ENCODE measurements at places on chromosomes 11 and 22.

GRCh38 chr11:102396708-102397563 lies 49.9 kb downstream of the BIRC2 start:
- no peak for DNase-seq

GRCh38 chr22:27397036-27397953 lies 404.3 kb downstream of the MN1 start:
- no peak for DNase-seq

DNA sequence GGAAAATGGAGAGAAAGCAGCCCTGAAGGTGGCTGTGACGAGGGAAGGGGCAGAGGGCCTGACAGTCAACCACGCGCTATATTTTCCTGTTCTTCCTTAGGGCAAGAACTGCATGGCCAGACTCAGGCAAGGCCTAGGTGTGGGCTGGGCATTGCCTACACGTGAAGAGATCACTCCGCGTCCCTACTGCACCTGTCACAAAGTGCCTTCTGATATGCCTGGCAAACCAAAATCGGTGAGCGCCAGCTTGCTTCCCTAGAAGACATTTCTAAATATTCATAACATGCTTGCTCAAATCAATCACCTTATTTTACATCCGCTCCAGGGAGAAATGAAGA lies 6.3 kb downstream of the TMEM121B start:
- DNase-seq = no peak

- DNase-seq = no peak
These were observed 233.3 kb downstream of the CTTN start for GRCh38 chr11:70631624-70632047.

DNA sequence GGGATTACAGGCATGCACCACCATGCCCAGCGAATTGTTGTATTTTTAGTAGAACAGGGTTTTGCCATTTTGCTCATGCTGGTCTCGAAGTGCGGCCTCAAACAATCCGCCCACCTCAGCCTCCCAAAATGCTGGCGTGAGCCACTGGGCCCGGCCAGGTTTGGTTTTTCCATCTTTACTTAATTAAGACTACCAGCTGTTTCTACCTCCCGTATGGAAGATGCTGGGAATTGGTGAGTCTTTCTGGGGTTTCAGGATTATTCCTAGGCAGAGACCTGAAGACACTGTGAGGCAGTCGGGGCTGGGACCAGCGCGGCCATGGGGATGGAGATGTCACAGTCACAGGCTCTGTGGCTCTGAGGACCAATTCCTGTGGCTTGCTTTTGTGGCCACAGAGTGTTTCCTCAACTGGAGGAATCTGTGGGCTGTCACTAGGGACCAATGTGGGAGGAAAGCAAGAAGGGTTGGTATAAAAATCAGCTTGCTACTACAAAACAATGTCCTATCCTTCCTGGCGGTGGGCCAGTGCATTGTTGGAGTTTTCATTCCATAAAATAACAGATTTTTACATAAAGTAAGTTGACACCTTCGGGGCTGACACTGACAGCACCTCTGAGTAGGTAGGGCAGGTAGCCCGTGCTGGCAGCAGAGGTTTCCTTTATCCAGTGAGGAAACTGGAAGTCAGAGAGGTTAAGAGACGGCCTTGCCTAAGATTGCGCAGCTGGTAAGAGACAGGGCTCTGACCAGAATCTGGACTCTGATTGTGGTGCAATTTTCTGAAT lies 8.4 kb upstream of the FTH1 start:
- no peak for DNase-seq

GRCh38 chr11:92552942-92553341 lies 328.3 kb downstream of the FAT3 start:
- no peak for DNase-seq

DNA sequence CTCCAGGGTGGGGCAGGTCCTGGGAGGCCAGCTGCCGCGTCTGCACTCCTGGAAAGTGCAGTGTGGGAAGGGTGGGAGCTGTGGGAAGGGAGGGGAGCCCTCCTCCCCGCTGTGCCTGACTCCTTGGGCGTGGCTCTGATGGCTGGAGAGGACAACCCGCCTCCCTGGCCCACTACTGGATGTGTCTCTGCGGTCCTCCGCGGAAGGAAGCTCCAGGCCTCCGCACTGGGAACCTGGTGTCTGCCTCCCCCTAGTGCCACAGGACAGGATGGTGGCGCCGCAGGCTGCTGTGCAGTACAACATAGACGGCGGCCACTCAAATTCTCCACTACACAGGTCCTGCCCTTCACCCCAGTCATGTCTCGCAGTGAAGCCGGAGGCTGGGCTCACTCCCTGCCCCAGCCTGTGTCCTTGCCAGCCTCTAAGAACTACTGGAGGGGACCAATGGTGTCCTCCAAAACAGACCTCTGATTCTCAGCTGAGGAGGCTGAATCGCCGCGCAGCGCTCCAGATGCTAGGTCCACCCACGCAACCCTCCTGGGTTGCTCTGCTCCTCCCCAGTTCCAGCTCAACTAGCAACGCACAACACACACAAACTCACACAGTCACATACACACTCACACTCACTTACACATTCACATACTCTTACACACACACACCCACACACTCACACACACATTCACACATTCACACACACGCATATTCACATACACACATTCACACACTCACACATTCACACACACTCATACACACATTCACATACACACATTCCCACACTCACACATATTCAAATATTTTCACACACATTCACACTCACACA lies 12.4 kb upstream of the DSCAML1 start:
- peak; percentile 42 for DNase-seq

GRCh38 chr11:79362206-79362757 lies 78.5 kb downstream of the TENM4 start:
- DNase-seq = no peak

DNA sequence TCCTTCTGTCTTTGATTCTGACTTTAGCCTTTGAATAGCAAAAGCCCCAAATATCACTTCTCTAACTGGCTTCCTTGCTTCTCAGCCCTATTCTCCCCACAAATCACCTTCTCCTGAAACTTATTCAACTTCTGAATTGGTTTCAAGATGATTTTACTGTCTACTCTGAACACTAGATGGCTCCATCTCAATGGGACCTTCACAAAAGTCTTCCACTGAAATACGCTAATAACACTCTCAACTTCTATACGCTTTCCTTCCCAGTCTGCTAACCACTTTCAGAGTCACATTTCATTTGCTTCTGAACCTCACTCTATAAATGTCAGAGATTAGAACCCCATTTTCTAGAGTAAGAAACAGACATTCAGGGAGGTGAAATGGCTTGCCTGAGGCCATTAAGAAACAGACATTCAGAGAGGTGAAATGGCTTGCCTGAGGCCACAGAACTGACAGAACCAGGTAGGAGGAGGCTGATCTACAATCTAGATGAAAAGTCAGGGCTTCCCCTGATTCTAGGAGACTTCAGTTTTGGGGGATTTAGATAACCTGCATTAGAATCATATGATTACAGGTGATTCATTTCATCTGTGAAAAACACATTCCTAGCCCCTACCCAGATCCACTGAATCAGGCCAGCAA lies 20.6 kb downstream of the MORC2 start:
- DNase-seq = peak; percentile 58

DNA sequence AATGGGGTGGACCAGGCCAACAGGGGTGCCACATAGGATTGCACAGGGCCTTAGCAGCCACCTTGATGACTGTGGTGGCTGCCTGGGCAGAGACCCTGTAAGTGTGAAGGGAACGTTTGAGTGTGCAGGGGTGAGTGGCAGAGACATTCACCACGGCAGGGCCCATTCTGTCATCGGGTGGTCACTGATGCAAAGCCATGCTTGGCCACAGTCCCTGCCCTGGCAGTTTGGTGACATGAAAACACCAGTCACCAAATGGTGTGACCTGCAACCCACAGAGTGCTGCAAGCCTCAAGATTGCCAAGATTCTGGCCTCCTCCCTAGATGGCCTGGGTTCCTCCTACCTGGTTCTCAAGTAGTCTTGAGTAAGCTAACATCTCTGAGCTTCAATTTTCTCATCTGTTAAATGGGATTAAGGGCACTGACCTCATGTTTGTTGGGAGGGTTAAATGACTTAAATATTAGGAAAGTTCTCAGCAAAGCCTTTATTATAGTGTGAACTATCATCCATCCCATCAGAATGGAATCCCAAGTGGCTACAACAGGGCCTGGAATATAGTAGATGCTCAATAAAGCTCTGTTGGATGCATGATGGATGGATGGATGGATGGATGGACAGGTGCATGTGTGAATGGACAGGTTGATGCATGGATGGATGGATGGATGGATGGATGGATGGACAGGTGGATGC lies 53.0 kb downstream of the MACROD1 start:
- no peak for DNase-seq

- no peak for DNase-seq
These were observed 1504.8 kb downstream of the BRD1 start for GRCh38 chr22:48322907-48323306.

- DNase-seq = peak; percentile 65
These were observed 143.2 kb downstream of the BBOX1 start for GRCh38 chr11:27183672-27184457.

- DNase-seq = no peak
These were observed 58.1 kb downstream of the LINC01488 start for GRCh38 chr11:69539416-69540117.

DNA sequence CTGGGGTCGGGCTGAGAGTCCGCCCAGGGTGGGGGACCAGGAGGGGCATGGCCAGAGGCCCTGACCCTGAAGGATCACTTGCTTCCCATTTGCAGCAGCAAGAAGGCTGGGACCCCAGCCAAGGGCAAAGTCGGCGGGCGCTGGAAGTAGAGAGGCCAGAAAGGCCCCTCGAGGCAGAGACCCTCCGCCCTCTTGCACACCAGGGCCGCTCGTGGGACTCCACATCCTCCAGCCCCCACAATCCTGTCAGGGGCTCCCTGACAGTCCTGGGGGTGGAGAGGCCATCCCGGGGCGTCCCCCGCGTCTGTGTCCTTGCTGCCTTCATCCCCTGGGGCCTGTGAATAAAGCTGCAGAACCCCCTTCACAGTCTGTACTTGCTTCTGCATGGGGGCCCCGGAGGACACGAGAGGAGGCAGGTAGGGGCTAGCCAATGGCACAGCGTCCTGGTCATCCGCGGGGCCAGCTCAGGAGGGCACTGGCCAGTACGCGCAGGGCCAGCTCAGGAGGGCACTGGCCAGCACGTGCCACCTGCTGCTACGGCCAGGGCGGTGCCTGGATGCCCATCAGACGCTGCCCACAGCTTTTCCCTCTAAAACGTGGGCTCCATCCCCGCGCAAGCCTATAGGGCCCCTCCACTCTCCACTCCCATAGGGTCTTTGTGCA lies 8.7 kb upstream of the MRPL23 start:
- DNase-seq = no peak

GRCh38 chr11:78150754-78151153 lies 11.3 kb upstream of the ALG8 start:
- DNase-seq = no peak

DNA sequence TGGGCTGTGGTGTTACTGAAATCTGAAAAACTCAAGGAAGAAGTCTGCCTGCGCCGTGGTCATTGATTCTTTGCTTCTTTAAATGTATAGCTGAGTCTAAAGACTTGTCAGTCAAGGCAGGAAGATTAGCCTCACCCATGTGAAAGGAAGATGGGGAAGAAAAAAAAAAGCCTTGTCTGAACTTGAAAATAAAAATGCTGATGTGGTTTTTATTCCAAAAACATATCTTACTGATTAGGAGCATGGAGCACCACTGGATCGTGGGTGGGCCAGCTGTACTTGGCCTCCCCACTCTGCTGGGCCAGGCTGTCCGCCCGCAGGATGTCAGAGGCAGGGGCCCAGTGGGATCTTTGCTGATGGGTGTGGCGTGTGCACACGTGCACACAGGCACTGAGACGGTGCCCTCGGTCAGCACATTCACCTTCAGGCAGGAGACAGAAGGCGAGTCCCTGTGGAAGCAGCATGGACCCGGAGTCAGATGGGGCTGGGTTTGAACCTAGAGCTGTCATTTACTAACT lies 111.9 kb downstream of the WNT7B start:
- DNase-seq = no peak

DNA sequence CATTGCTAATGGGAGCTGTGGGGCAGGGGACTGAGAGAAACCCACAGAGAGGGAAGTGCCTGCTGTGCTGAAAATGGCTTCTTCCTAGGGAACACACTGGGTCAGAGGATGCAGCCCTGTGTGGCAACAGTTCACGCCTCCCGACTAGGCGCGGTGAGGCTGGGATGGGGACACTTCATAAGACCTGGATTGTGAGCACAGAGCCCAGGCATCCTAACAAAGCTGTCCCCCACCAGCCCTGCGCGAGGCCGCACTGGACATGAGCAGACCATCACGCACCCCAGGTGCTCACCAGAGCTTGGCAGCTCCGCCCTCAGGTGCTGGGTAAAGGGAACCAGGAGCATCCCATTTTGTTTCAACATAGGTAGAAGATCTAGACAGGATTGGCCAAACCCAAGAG lies 1.8 kb upstream of the KRTAP5-4 start:
- no peak for DNase-seq

GRCh38 chr22:46352691-46353386 lies 17.3 kb downstream of the TRMU start:
- no peak for DNase-seq

- DNase-seq = no peak
These were observed 443.1 kb downstream of the SOX6 start for GRCh38 chr11:15913261-15913660.

GRCh38 chr11:4546878-4547277 lies 1.9 kb downstream of the OR52M1 start:
- no peak for DNase-seq

DNA sequence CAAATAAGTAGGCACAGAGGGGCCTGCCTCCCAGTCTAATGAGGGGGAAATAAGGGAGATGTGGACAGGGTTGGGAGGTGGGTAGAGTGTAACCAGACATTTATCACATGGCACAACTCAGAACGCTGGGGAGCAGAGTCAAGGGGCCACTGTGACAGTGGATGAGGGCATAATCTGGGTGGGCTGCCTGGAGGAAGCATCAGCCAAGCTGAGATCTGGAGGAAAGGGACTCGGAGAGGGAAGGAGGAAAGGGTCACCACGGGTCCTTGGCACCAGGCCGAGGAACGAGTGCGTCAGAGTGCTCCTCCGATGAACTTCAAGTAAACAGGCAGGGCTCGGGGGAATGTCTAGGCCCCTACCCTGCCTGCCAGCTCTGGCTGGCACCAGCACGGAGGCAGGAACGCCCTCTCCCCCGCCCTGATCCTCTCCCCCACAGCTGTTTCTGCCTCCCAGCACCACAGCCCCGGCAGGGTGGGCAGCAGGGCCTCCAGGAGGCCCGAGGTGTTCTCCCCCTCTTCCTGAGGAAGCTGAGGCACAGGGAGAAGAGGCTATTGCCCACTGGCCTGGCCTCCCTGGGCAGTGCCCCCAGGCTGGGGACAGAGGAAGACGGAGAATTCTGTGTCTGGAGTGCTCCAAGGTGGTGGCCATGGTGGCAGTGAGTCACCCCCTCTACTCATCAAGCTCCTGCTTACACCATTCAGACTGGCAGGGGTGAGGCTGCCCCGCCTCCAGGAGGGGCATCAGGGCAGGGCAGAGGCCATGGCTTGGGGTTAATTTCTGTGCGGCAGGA lies 4.2 kb downstream of the ALDH3B1 start:
- DNase-seq = peak; percentile 53

Measured in HFFc6 (cell line).